ENCODE measurements at places on chromosomes 2 and 18. TPM values are rescaled to one million over a fixed set of nuclear protein-coding genes. Genes with fewer than 3 reads are reported as not detected.
A peak's percentile ranks its signal among the peaks of the same experiment; 100 is the strongest.

DNA sequence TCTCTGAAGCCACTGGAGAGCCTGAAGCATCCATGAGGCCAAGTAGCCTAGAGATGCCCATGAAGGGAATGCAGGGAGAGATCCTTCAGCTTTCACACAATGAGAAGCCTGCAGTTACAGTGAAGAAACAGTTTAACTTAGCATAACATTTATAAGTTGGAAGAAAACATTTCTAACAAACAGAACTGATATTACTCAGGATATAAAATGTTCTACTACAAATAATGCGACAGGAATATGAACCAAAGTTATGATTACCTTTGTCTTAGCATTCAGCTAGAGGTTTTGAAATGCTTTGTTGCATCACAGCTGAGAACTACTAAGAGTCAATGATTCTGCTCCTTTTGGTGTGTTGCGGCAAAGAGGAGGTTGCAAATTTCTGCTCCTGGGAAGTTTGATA is 6.9 kb upstream of the KYNU start:
- DNase-seq = no peak
- H3K27me3 ChIP-seq = no peaks in the 10 kb centered on the region
- H3K4me1 ChIP-seq = no peaks in the 10 kb centered on the region
- H3K36me3 ChIP-seq = no peaks in the 10 kb centered on the region

- no peak overlapping the region for H3K4me3 ChIP-seq
- no peaks in the 10 kb centered on the region for H3K27me3 ChIP-seq
- no peaks in the 10 kb centered on the region for H3K36me3 ChIP-seq
- no peak for DNase-seq
Measured at GRCh38 chr2:97998431-97999005, 2.8 kb upstream of the TMEM131 start.

DNA sequence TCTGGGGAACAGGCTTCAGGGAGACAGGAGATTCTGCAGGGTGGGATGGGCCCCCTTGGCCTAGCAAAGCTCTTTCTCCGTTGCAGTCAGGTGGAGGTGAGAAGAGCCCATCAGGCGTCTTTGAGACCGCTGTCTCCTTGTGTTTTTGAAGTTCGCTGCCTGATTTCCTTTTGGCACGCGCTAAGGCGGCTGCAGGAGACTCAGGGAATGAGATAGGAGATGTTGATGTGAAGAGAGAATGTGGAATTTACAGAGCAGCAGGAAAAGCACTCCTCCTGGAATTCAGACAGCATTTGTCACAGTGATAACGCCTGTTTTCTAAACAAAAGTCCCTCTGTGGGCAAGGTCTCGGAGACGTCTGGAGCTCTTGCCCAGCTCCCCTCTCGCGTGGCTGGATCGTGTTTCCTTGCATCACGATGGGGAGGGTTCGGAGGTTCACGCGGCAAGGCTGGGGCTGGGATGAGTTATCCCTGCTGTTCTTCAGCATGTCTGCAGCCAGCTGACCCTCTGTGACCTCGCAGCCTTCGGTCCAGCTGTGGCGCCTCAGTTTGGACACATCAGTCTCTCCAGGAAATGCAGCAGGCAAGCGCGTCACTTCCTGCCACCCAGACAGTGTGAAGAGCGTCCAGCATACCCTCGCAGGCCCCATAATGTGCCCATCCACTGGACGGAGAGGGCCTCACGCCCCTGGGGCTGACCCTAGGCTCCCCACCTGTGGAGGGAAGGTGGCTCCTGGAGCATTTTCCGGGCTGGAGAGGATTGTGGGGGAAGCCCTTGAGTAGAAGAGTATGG is 30.2 kb downstream of the GLI2 start:
- no peak overlapping the region for H3K27ac ChIP-seq
- no peaks in the 10 kb centered on the region for H3K27me3 ChIP-seq
- peaks cover 36% of the 10 kb centered on the region for H3K4me1 ChIP-seq
- no peak overlapping the region for H3K4me3 ChIP-seq
- DNase-seq = peak; percentile 38
- no peaks in the 10 kb centered on the region for H3K36me3 ChIP-seq

GRCh38 chr2:62465741-62466502 is 40.1 kb downstream of the TMEM17 start:
- H3K36me3 ChIP-seq = no peaks in the 10 kb centered on the region
- peaks cover 40% of the 10 kb centered on the region for H3K4me1 ChIP-seq
- DNase-seq = peak; percentile 51
- no peak overlapping the region for H3K4me3 ChIP-seq

The SLC8A1 gene
- total RNA-seq = 9.6 TPM
